Activated CD4-positive, alpha-beta T cell treated with anti-CD3 and anti-CD28 coated beads for 36 hours (primary cell): ENCODE measurements at places on chromosomes 1 and 21. TPM values are rescaled to one million over a fixed set of nuclear protein-coding genes. Genes with fewer than 3 reads are reported as not detected.

Gene HES3
- total RNA-seq, result not detected

Gene EFNA3
- 6.9 TPM for total RNA-seq

Gene RAB13
- 19.0 TPM for total RNA-seq

Gene CFHR2
- not detected for total RNA-seq

Gene FNBP1L
- 1.2 TPM for total RNA-seq

Gene S100A7A
- not detected for total RNA-seq

- no peak overlapping the region for H3K27ac ChIP-seq
- no peaks in the 10 kb centered on the region for H3K36me3 ChIP-seq
- DNase-seq, result no peak
These were observed 32.2 kb upstream of the IL20 start for GRCh38 chr1:206833106-206833680.

DNA sequence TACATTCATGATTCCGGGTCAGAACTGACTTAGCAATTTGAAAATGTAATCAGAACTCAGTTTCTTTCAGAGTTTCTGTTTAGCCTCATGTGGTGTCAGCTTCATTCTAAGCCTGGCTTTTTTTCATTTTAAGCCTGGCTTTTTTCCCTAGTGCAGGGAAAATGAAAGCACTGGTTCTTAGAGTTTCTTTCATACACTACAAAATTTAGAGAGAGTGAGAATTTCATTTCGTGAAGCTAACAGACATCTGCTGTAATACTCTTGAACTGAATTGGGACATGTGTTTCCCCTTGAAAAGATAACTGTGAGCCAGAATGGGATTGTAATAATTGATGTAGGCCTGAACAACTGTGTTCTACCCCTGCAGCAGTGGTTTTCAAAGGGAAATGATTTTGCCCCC, 95.3 kb upstream of the KIAA0040 start:
- H3K27me3 ChIP-seq, result peaks cover 7% of the 10 kb centered on the region
- peaks cover 15% of the 10 kb centered on the region for H3K4me1 ChIP-seq
- DNase-seq, result no peak
- H3K27ac ChIP-seq, result peak overlapping the region; percentile 55

- H3K4me1 ChIP-seq, result no peaks in the 10 kb centered on the region
- H3K4me3 ChIP-seq, result no peak overlapping the region
- no peak for DNase-seq
These were observed 19.9 kb upstream of the NRIP1 start for GRCh38 chr21:15084668-15085067.

DNA sequence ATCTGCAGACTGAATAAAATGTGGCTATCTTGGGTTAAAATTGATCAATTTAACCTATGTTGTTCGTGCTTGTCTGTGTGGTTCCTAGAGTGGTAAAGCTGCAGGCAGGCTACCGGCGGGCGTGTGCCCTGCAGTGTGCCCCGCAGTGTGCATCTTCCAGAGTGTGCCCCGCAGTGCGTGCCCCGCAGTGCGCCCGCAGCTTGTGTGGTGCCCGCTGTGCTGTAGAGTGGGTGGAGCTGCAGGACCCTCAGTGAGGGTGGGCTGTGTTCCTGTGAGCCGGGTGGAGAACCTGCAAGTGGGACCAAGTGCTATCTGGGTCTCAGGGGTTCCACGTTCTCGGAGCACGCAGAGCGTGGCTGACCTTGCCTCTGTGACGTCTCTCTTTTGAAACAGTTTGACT, 10.7 kb downstream of the RRP1 start:
- no peaks in the 10 kb centered on the region for H3K4me1 ChIP-seq
- H3K36me3 ChIP-seq, result peaks cover 68% of the 10 kb centered on the region

GRCh38 chr1:222784371-222784770, 30.5 kb upstream of the DISP1 start:
- H3K27ac ChIP-seq, result no peak overlapping the region
- no peaks in the 10 kb centered on the region for H3K36me3 ChIP-seq
- peaks cover 2% of the 10 kb centered on the region for H3K4me1 ChIP-seq
- H3K27me3 ChIP-seq, result peaks cover 19% of the 10 kb centered on the region
- DNase-seq, result no peak
- H3K4me3 ChIP-seq, result no peak overlapping the region

DNA sequence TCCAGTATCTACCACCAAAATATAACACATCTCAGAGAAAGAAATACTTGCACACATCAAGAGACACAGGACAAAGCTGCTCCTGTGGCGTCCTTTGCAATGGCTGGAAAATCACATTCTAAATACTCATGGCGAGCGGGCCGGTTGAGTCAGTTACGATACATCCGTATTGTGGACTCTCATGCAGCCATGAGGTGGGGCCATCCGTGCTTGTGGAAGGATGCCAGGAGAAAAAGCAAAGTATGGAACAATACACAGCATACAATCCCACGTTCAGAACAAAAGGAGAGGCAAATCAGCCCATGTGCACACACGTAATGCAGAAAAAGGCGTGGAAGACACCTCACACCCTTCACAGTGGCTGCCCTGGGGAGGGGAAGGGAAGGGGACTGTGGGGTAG, 13.1 kb downstream of the ATP13A2 start:
- peaks cover 16% of the 10 kb centered on the region for H3K36me3 ChIP-seq
- H3K4me3 ChIP-seq, result no peak overlapping the region
- H3K27ac ChIP-seq, result no peak overlapping the region

DNA sequence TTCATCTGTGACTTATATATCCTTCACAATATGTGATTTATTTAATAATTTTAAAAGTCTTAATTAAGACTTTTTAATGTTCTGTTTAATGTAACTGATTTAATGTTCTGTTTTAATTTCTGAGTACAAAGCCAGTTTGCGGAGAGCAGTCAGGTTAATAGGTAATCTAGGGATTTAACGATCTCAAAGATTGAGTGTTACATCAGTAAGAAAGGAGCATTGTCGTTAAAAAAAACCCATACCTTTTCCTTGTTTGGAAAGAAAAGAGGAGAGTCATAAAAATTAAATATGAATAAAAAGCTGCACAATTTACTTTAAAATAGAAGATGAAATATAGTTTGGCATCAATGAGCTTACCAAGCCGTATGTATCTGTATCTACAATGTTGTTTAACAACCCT, 621.4 kb downstream of the KIF26B start:
- no peak for DNase-seq
- no peak overlapping the region for H3K27ac ChIP-seq
- no peaks in the 10 kb centered on the region for H3K27me3 ChIP-seq
- H3K4me1 ChIP-seq, result no peaks in the 10 kb centered on the region
- H3K4me3 ChIP-seq, result no peak overlapping the region

- no peaks in the 10 kb centered on the region for H3K36me3 ChIP-seq
- no peaks in the 10 kb centered on the region for H3K4me1 ChIP-seq
- peaks cover 3% of the 10 kb centered on the region for H3K27me3 ChIP-seq
- H3K27ac ChIP-seq, result no peak overlapping the region
- no peak for DNase-seq
These were observed 232.1 kb downstream of the ASTN1 start for GRCh38 chr1:176932114-176933104.

DNA sequence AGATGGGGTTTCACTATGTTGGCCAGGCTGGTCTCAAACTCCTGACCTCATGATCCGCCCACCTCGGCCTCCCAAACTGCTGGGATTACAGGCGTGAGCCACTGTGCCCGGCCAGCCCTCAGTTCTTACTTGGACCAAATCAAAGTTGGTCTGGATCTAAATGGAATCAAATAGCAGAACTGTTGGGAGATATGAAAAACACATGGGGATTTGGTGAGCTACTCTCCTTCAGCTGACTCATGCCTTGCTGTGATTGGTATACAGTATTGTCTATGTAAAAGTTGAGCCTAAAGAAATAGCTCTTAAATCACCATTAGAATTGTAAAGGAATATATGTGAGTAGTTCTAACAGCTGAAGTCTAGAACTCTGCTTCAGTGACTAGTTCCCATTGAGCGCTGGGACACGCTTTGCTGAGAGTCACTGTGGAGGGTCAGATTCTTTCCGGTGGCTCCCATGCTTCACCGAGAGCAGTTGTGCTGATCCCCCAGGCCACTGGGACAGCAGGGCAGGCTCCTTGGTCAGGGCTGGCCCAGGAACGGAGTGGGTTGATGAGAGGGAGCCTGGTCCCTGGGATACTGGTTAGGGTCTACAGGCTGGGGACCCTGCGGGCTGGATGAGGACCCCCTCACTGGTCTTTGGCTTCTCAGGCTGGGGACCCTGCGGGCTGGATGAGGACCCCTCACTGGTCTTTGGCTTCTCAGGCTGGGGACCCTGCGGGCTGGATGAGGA, 14.0 kb downstream of the PKNOX1 start:
- H3K36me3 ChIP-seq, result no peaks in the 10 kb centered on the region
- DNase-seq, result no peak
- H3K27ac ChIP-seq, result no peak overlapping the region
- no peaks in the 10 kb centered on the region for H3K27me3 ChIP-seq
- H3K4me3 ChIP-seq, result no peak overlapping the region

DNA sequence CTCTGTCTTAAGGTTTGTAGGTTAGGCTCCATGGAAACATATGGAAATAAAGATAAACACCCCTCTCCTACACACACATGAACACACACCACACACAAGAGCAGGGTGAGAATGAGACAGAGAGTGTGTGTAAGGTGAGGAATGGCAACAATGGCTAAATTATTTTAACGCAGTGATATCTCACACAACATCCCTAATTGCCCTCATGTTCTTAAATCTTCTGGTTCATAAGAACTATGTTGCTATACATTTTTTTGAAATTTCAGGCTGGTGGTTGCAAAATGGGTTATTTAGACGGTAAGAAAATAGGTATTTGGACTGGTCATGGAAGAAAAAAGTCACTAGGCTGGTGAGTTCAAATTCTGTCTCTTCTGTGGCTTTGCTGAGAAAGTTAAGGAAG, 316.7 kb upstream of the ESRRG start:
- H3K4me1 ChIP-seq, result no peaks in the 10 kb centered on the region
- DNase-seq, result no peak
- no peaks in the 10 kb centered on the region for H3K36me3 ChIP-seq
- H3K27me3 ChIP-seq, result no peaks in the 10 kb centered on the region
- no peak overlapping the region for H3K4me3 ChIP-seq

DNA sequence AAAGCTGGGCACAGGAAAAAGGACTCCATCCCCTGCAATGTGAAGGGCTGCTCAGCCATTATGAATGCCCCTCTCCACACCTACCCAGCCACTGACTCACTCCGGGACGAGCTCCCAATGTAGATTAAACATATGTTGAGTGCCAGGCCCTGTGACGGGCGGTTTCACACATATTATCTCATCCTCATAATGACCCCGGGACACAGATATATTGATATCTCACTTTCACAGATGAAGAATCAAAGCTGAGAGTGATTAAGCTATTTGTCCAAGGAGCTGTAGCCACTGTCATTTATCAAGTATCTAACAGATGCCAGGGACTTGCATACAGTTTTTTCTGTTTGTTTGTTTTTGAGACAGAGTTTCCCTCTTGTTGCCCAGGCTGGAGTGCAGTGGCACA, 35.0 kb upstream of the SLC30A1 start:
- H3K27ac ChIP-seq, result no peak overlapping the region
- H3K4me3 ChIP-seq, result no peak overlapping the region
- no peaks in the 10 kb centered on the region for H3K36me3 ChIP-seq
- no peaks in the 10 kb centered on the region for H3K4me1 ChIP-seq
- no peaks in the 10 kb centered on the region for H3K27me3 ChIP-seq
- no peak for DNase-seq

DNA sequence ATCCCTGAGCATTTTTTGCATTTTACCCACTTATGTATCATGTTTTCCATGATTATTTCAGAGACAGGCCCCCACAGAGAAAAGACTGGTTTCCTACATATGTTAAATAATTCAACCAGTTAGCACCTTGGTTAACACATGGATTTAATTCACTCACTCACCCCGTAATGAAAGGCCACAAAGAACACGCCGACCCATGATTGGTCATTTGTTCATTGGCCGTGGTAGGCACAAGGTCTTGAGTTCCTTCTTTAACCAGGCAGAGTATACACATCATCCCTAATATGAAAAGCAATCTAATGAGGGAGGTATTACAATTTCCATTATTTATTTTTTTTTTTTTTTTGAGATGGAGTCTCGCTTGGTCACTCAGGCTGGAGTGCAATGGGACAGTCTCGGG, 50.6 kb downstream of the RPS6KA1 start:
- DNase-seq, result peak; percentile 54
- peaks cover 5% of the 10 kb centered on the region for H3K36me3 ChIP-seq
- no peak overlapping the region for H3K4me3 ChIP-seq

GRCh38 chr1:218869276-218869675, 304.4 kb upstream of the LYPLAL1 start:
- no peaks in the 10 kb centered on the region for H3K4me1 ChIP-seq
- no peaks in the 10 kb centered on the region for H3K27me3 ChIP-seq
- H3K4me3 ChIP-seq, result no peak overlapping the region
